ENCODE measurements at places on chromosomes 12 and 14.

DNA sequence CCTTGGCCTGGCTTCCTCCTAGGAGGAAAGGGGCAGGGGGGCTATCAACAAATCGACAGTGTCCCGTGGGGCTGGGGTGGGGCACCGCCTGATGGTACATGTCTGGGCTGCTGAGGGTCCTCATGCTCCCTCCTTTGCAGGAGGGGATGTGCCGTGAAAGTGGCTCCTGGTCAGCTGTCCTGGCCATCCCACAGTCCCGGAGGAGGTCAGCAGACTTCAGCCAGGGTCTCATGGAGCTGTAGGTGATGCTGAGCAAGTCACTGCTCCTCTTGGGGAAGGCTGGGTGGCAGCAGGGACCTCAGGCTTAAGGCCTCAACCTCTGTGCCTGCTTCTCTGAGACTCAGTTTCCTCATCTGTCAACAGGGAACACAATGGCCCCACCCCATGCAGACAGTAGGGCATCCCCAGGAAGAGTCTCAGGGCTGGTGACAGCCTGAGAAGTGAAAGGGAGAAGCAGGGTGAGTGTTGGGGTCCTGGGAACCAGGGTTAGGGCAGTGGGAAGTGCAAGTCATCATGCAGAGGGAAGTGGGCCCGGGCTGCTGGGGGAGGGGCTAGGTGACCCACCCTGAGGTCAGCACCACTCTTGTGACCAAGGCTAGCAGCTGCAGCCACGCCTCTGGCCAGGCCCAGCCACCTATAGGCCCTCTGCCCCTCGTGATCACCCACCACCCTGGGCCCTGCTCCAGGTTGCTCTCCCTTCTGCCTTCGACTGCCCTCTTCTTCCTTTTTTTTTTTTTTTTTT lies 4.4 kb upstream of the TNFAIP2 start:
- no peak for DNase-seq

DNA sequence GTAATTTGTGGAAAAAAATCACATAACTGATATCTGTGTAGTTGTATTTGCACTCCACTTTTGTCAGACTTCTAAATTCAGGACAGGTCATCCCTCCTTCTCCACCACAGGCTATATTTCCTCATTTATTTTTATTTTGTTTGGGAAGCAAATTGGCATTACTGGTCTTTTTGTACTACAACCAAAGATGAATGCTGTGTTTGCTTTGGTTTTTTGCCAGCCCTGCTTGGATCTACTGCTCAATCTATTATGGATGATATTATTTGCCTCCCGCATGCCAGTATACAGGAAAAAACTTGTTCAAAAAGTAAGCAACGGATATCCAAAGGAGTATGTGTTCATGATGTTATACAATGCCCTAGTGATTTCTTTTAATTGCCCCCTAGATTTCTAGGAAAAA lies 948.8 kb downstream of the TRHDE start:
- no peak for DNase-seq

DNA sequence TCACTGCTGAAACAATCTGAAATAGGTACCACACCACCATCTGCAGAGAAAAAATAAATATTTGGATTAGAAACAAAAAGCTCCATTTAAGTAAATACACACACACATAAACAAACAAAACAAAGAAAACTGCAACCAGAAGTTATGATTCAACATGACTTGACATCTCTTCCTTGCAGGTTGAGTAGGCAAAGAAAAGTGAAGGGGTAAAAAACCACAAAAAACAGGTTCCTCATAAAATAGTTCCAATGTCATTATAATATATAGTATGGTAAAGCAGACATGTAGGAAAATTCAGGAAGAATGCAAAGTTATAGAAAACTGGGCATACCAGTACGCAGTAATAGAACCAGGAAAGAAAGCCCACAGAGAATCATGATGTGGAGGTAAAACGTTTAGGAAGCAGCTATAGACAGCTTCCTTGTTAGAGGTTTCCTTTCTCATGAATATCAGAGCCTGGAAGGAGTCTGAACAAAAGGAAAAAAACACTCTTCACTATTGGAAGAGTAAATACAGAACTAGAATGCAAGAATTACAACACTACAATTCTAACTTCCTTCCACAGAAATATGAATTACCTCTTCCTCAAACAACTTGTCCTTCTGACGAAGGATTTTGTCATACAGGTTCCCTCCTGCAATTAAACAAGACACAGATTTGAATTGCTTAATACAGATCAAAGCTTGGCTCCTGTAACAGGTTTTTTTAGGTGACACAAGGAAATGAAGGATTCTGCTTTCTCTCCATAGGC lies 6.1 kb downstream of the NEK9 start:
- no peak for DNase-seq

- no peak for DNase-seq
Measured at GRCh38 chr12:85057370-85057963, 21.3 kb downstream of the LRRIQ1 start.

- DNase-seq = no peak
Measured at GRCh38 chr14:59215322-59215721, 26.9 kb downstream of the DAAM1 start.

GRCh38 chr14:65263177-65263788 lies 149.2 kb upstream of the FUT8 start:
- no peak for DNase-seq

- DNase-seq = no peak
Measured at GRCh38 chr12:2286461-2287131, 233.8 kb downstream of the CACNA1C start.

- no peak for DNase-seq
Measured at GRCh38 chr12:8871068-8871467, 43.2 kb upstream of the PHC1 start.

GRCh38 chr12:23887055-23887835 lies 62.2 kb downstream of the SOX5 start:
- no peak for DNase-seq

GRCh38 chr14:59254146-59254910 lies 65.9 kb downstream of the DAAM1 start:
- DNase-seq = no peak

GRCh38 chr12:1533602-1534304 lies 60.6 kb downstream of the FBXL14 start:
- DNase-seq = no peak

- no peak for DNase-seq
Measured at GRCh38 chr12:98492580-98493140, 22.7 kb upstream of the TMPO start.

GRCh38 chr14:85607651-85608081 lies 77.7 kb downstream of the FLRT2 start:
- no peak for DNase-seq

GRCh38 chr12:75938189-75938588 lies 93.4 kb downstream of the PHLDA1 start:
- DNase-seq = no peak

DNA sequence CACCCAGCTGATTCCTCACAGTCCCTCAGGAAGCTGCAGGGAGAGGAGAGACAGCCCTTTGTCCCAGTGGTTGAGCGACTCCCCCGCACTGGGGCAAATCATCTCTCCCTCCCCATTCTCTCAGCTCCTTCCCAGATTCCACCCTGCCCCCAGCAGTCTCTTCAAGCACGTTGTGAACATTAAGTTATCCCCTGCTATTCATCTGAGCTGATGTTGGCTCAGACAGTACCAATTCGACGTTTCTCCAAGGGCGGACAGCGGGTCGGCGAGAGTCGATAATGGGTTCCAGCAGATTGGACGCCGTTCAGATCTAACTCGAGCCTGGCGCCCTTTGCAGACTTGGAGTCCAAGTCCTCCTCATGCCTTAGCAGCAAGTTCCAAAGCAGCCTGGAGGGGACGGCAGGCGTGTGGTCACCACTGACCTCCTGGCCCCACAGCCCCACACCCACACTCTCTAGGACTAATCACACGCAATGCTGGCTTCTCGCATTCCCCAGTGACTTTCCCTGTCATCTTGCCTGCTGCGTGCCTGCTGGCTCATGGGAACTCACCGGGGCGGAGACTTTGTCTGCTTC lies 245.9 kb downstream of the CHST11 start:
- no peak for DNase-seq

DNA sequence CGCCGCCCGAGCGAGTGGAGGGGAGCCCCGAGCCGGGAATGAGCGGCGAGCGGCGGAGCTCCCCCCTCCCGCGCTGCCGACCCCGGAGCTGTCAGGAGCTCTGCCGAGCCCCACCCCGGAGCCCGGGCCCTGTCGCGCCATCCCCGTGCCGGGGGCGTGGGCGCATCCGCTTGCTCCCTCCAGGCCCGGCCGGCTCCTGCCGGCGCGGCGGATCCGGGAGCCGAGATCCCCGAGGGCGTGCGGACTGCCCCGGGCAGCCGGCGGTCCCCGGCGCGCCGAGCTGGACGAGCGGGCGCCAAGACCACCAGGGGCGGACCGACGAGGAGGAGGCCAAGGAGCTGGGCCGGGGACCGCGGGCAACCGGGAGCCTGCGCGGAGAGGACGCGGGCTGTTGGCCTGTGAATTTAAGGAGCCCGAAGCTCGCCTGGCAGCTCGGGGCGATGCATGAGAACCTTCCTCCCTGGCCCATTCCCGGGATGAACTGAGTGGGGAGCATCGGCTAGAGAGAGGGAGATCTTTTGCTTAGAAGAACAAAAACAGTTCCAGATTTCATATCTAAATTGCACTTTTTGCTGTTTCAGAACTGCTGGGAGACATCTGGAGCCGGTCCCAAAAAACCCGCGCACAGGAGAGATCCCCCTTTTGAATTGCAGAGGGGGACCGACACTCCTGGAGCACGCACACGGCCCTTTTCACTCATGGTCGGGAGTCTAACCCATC lies 2.0 kb downstream of the PTHLH start:
- DNase-seq = no peak

- no peak for DNase-seq
Measured at GRCh38 chr12:121511916-121512315, 68.9 kb downstream of the KDM2B start.

DNA sequence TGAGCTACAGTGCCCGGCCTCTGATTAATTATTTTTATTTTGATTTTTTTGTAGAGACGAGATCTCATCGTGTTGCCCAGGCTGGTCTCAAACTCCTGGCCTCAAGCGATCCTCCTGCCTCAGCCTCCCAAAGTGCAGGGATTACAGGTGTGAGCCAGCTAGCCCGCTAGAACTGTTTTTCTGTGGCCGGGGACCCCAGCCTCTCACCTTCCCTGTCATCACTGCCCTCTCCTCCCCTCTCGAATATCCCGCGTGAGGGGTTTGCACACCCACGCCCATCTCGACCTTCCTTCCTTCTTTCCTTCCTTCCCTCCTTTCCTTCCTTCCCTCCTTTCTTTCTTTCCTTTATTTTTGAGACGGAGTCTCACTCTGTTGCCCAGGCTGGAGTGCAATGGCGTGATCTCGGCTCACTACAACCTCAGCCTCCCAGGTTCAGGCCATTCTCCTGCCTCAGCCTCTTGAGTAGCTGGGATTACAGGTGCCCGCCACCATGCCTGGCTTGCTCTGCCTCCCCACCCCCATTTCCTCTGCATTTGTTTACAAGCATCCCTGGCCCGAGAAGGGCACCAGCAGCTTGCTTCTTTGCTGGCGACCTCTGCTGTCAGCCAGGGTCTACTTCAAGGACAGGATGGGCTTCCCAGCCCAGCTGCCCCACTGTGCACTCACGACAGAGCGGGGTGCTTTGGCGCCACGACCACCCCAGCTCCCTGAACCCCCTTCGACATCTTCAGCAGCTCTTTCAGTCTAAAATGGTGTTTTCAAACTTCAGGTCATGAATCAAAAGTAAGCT lies 4.3 kb upstream of the TRAF3 start:
- DNase-seq = no peak

DNA sequence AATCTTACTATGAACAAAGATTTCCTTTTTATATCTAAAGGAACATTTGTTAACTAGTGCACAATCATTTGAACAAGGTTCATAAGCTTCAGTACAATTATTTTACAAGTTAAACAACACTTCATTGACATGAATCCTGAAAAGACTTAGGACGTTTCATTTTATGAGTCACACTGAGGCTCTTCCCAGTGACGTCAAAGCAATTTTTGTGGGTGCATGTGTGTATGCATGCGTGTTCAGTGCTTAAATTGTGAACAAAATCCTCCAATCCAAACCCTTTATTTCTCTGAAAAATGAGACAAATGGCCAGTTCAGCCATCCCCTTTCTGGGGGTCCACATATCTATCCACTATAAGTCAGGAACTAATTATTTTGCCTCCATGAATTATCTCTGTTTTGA lies 2.9 kb downstream of the LMNTD1 start:
- no peak for DNase-seq

DNA sequence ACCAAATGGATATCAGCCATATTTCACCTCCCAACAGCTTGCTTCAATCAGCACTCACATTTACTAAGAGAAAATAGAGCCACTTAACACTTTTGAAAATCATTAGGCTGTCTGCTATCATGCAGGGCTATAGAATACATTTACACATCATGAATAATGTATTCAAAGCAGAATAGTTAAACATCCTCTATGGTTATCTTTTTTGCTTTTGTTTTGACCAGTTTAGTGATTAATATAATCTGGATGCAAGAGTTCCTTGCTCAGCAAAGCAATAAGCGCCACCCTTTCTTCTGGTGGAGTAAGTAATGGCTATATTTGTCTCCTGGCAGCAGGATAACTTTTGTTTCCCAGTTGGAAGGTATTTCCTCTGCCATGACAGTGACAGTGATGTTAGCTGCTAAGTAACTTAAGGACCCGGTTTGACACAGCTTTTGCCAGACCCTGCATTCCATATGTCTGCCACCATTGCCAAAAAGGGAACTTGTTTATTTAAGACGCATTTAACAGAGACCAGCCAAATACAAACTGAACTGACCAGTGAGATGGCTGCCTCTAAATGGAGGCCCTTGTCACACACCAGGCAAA lies 70.3 kb upstream of the NR2C1 start:
- DNase-seq = no peak

- no peak for DNase-seq
Measured at GRCh38 chr12:62862259-62862881, 72.6 kb downstream of the PPM1H start.

- no peak for DNase-seq
Measured at GRCh38 chr14:60420050-60420449, 65.8 kb downstream of the C14orf39 start.

DNA sequence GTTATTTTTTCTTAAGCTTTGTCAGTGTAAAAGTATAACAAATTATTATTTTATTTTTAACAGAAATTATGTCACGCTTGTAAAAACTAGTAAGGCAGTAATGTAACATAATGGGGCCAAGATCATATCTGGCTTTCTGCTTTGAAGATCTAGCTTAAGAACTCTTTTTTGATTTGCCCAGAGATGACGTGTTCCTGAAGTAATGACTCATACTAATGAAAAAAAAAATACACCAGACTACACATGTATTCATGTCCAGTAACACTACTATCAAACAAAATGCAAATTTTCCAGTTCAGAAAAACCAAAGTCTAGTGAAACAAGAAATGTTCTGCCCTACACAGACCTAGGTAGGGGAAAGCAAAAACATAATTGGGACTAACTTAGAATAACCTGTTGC lies 432.2 kb upstream of the ATXN7L3B start:
- no peak for DNase-seq
